Cortex of kidney (tissue), 1 donor: ENCODE measurements at places on chromosomes 11 and 22.

DNA sequence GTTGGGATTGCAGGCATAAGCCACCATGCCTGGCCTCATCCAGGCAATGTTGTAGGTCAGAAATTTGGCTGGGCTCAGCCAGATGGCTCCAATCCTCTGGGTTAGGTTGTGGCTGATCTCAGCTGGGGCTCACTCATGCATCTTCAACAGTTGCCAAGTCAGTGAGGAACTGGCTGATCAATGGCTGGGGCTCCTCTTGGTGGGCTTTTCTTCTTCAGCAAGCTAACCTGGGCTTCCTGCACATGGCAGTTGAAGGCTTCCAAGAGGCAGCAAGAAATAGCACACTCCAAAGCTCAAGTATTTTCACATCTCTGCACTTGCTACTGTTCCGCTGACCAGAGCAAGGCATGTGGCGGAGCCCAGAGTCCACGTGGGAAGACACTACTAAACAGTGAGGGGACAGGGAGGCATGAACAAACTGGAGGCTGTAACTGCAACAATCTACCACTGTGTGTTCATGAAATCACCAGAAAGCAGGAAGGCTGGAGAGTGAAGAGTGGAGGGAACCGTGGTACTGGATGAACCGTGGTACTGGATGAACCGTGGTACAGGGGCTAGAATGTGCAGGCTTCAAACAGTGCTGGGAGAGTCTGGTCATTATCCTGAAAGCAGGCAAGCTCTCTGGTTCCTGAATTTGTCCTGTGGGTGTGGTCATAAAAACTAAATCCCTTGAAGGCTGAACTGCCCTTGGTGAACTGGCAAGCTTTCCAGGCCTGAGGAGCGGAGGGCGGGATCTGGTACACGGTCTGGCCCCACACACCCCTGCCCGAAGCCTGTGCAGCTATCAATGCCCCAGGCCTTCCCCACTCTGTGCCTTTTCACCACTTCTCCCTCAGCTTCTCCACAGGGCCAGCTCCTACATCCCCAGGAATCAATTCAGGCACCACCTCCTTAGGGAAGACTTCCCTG is 20.2 kb downstream of the CHST1 start:
- no peak for DNase-seq

DNA sequence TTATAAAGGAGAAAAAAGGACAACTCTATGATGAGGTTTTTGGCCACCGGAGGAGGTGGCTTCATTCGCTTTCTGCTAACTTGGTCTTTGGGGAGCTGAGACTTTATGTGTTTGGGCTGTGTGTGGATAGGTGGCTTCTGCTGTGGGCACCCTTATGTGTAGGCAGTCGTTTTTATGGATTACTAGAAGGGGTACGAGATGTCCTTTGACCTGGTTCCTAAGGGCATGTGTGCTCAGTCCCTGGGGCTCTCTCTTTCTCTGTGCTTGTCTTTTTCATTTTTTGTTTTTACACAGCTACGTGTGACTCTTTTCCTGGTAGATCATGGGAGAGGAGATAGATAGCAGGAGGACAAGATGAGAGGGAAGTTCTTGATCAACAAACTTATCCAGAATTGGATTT is 93.4 kb downstream of the TEAD1 start:
- DNase-seq, result no peak

DNA sequence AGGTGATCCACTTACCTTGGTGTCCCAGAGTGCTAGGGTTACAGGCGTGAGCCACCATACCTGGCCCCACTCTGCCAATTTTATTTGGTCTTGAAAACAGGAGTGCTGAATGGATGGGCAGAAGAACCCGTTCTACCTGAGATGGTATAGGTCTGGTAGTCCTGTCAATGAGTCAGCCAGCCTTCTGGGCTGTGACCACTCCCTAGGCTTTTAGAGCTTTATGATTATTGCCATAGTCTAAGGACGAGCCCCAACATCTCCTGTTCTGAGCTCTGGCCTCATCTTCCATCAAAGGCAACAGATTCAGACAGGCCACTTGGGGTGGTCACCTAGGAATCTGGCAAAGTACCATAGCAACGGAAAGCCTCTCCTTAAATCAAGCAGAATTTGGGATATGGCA is 11.5 kb downstream of the ZDHHC5 start:
- DNase-seq, result no peak

DNA sequence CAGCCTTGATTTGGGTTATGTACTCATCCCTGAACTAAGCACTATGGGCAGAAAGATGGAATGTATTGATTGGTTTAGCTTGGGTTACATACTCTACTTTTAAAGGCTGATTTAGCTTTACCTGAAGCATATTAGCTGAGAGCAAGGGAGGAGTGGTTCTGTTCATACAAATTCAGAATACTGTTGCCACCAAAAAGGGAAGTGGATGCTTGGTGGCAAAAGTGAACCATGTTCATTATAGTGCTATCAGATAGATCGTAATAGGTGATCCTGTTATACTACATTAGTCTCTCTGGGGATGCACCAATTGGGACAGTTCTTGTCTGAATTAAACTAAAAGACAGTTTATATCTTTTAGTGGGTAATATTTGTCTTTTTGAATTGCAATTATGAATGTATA is 44.5 kb upstream of the RRM1 start:
- DNase-seq, result no peak

GRCh38 chr11:65262776-65263175 is 1.0 kb downstream of the POLA2 start:
- no peak for DNase-seq

DNA sequence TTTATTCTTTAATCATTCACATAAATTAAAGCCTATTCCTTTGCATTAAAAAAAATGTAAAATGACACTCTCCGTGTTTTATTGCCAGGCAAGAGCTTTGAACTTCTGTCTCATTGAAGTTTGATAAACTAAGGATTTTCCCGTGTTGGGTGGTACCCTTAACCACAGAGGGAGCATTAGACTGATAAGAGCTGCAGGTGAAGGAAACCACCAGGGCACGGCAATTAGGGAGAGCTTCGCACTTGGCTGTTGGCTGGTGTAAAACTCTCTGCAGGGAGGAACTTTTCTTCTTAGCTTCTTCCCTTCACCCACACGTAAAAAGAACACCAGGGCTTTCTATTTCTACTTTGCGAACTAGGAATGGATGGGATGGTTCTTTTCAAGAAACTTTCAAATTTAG is 47.0 kb downstream of the CSTPP1 start:
- no peak for DNase-seq
